CD4-positive, alpha-beta T cell (primary cell): ENCODE measurements at places on chromosomes 6 and 20. TPM values are rescaled to one million over a fixed set of nuclear protein-coding genes. Genes with fewer than 3 reads are reported as not detected.

Gene MAP7
- total RNA-seq, result 0.49 TPM

Gene UBR2
- total RNA-seq, result 27.7 TPM

Gene COL19A1
- total RNA-seq, result not detected

Gene TREML1
- total RNA-seq, result not detected

Gene CCN6
- total RNA-seq, result not detected

Gene BTN1A1
- total RNA-seq, result not detected

Gene TMEM181
- 10.9 TPM for total RNA-seq

Gene SLC17A1
- total RNA-seq, result not detected

Gene ENPP1
- 0.08 TPM for total RNA-seq

Gene SMIM28
- not detected for total RNA-seq
